CD4-positive, alpha-beta T cell treated with Interleukin-17A for 1 hour (primary cell): ENCODE measurements at places on chromosomes 13 and 19.
A peak's percentile ranks its signal among the peaks of the same experiment; 100 is the strongest.

DNA sequence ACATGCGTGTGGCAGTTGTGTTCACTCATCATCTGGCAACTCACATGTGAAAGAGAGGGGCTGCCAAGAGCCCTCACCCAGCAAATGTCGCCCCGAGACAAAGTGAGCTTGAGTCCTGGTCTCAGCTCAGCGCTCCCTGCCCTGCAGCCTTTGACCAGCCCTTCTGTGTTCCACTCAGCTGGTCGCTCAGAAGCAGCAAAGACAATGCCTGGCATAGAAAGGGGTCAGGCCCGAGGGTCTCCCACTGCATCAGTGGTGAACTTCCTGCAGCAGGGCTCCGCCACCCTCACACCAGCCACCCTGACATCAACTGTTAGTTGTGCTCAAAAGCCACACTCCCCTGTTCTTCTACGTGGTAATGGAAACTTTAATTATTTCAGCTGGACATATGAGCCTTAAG lies 68.0 kb downstream of the SLC7A1 start:
- no peak for DNase-seq

DNA sequence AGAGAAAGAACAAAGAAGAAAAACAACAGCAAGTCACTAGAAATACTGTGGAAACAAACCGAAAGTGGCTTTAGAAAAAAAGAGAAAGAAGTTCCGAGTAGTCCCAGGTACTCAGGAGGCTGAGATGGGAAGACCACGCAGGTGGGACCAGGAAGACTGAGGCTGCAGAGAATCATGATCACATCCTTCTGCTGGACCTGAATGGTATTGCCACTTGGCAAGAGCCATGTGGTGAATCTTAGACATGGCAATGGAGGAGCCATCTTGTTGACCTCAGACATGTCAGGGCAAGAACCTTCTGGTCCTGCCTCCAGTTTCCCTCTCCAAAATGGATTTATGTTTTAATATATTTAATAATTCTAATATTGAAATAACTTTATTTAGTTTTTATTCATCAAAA lies 37.4 kb upstream of the ZNF724 start:
- no peak for DNase-seq

- no peak for DNase-seq
Measured at GRCh38 chr13:52929846-52930245, 81.4 kb upstream of the PCDH8 start.

GRCh38 chr13:111415246-111415645 lies 94.8 kb downstream of the TEX29 start:
- DNase-seq = no peak

GRCh38 chr19:39845584-39845932 lies 621 bp downstream of the FBL start:
- no peak for DNase-seq

DNA sequence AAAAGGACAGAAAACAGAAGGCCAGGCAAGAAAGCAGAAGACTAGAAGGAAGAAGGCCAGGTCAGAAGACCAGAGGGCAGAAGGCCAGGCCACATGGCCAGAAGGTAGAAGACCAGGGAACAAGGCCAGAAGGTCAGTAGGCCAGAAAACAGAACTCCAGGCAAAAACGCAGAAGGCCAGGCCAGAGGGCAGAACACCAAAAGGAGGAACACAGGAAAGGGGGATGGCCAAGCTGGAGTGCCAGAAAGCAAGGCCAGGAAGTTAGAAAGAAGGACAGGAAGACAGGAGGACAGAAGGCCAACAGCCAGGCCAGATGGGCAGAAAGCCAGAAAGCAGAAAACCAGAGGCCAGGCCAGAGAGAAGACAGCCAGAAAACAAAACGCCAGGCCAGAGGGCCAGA lies 185.4 kb downstream of the TUBA3C start:
- DNase-seq = no peak

DNA sequence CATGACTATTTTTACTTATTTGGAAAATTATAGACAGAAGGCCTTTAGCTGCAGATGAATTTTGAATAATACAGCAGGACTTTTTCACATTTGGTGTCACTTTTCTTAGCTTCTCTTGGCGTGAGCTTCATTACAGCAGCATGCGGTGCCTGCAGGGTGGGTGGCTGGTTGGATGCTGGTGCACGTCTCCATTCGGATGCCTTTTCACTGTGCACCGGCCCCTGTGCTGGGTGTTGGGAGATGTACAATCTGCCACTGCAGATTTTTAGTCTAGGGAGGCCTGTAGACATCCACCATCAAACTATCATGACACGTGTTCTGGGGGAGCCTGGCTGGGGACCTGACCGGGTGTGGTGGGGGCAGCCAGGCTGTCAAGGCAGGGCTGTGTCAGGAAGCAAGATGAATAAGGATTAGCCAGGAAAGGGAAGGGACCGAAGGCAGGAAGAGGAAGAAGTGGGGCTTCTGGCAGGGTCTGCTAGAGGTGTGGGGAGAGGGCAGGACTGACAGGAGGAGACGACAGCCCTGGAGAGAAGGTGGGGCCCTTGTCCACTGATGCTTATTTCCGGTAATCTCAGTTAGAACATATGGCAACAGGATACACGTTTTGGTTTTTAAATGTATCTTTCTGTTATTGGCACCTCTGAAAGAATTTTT lies 88.8 kb downstream of the ARHGEF7 start:
- DNase-seq = no peak

DNA sequence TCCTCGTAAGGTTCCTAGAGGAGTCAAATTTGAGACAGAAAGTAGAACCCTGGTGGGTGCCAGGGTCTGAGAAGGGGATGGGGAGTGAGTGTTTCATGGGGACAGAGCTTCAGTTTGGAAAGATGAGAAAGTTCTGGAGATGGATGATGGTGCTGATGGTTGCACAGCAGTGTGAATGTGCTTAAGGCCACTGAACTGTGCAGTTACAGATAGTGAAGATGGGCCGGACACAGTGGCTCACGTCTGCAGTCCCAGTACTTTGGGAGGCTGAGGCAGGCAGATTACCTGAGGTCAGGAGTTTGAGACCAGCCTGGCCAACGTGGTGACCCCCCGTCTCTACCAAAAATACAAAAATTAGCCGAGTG lies 917 bp downstream of the SPC24 start:
- DNase-seq = no peak

DNA sequence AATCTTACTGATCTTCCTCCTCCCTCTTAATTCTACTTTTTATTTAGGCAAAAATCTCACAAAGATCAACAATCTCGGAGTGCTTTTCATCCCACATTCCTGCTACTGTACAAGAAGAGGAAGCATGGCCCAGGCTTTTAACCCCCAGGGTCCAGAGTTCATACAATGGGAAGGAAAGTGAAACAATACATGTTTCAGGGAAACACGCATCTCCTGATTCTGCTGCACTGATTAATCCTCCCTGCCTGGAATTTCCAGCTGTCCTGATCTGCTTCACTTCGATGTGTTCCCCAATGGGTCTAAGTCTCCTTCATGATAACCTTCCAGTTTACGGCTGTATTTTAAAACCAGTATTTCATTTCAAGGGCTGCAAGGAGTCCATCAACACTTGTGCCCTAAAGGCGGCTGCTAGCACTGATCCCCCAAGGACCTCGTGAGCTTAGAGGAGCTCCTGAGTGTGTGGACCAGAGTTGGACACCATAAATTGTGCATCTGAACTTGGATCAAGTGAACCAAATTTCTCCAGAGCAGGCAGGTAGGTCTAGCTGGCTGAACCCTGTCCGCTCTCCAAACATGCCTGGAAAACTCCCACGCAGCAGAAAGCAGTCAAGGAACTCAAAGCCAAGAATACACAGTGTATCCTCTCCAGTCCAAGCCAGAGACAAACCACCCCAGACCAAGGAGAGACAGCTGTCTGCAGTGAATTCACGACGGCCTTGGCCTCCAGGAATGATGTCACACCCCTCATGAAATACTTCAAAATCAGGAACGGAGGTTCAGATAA lies 44.3 kb downstream of the COL4A1 start:
- DNase-seq = no peak

DNA sequence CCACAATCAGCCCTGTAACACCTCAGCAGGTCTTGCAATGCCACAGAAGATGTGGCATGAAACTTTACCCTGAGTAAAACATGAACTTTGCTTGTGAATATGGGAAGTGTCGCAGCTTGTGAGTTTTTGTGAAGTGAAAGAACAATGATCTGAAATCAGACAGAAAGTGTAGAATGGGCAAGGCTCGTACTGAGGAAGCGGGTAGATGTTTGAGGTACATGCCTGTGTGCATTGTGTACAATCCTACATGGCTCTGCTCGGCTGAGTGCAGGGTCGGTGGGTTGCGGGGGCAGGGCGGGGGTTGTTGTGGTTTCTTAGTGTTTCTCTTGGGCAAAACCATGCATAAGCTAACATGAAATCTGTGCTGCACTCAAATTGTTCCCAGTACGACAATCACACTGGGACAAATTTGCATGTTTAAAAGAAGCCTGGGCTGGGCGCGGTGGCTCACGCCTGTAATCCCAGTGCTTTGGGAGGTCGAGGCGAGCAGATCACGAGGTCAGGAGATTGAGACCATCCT lies 1.1 kb downstream of the NLRP13 start:
- no peak for DNase-seq

- DNase-seq = no peak
Measured at GRCh38 chr13:65090186-65090585, 2139.9 kb downstream of the PCDH9 start.

- DNase-seq = peak; percentile 95
Measured at GRCh38 chr13:32538621-32539246, at the start of gene N4BP2L2. Gene N4BP2L2 (minus strand): TSS chr13:32538795. CDS start chr13:32537027, 1,768 bp downstream.

DNA sequence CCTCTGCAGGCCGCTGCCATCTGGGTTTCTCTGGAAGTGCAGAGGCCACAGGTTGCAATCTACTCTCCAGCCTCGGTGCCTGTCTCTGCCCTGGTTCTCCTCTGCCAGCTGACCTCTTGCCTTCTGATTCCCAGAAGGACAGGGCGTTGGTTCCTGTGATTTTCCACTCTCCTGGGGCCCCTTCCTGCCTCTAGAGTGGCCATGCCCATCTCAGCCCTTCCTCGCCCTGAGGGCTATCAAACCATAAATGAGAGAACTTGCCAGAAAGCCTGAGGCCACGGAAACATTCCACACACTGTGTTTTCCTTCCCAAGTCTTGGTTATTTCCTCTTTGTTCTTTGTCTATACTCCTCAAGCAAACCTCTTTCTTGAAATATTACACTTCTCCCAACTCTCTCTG lies 146.2 kb downstream of the SHISA2 start:
- no peak for DNase-seq

DNA sequence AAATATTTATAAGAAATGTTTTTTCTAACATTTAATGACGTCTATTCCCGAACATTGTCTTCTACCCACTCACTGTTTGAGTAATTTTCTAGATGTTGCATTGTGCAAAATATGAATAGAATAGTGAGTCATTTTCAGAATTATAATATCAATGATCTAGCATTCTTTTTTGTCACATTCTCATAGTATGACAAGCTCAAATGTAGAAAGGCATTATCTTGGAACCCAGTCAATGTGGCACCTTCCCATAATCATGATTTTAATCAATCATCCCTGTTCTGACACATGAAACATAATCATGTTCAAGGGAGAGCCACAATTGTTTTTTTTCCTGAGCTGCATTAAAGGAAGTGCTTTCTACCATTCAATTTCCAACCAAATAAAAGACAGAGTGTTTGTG lies 265.8 kb downstream of the OXGR1 start:
- DNase-seq = no peak

GRCh38 chr13:39712626-39713025 lies 57.2 kb downstream of the COG6 start:
- DNase-seq = no peak

DNA sequence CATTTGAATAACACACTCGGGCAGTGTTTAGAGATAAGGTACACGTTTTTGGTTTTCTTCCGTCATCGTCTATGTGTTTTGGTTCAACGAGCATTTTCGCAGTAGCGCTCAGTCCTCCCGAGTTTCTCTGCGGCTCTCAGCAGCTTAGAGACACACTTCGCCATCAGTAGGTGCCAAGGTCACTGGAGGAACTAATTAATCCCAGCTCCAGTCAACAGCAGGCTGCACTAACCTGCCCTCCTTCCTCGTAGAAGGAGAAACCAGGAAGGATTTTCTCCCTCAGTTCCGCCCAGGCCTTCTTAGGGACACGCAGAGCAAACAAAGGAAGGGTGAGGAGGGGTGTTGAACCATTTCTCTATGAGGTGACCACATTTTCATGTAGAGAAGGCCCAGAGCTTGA lies 12.6 kb downstream of the MBNL2 start:
- DNase-seq = no peak

GRCh38 chr13:95300625-95301182 lies 547 bp downstream of the ABCC4 start:
- DNase-seq = peak; percentile 40

- no peak for DNase-seq
Measured at GRCh38 chr19:50890422-50891252, 17.4 kb downstream of the KLK2 start.

DNA sequence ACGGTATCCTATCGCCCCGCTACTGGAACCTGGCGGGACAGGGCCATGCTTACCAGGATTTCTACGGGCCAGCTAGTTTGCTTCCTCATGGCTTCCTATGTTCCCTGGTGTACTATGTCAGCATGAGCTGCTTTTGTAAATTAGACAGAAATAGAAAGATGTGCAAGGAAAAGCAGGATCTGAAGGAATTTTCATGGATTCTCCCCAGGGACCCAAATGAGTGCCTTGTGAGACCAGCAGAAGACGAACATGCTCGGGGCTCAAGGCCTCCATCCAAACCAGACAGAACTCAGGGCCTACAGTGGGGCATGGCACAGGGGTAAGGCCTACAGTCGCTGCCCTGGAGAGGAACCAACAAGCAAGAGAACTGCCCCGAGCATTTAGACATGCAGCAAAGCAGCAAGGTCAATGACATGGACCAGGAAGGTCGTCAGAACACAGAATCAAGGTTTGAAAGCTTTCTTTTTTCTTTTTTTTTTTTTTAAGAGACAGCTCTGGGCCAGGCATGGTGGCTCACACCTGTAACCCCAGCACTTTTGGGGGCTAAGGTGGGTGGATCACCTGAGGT lies 17.3 kb downstream of the EPS15L1 start:
- no peak for DNase-seq

DNA sequence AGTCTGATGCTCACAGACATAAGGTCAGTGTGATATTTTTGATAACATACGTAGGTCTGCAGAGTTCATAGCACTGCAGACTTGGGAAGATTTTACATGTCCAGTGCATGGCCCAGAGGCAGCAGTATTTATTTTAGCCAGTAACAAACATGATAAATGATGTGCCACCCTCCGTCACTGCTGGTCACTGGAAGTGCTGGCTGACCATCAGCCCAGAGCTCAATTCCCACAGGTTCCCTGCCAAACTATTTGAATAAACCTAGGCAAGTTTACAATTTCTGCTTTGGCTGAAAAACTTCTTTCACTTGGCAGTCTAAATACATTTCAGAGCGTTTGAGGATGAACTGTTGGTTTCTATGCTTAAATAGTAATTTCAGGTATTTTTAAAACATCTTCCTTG lies 135.5 kb upstream of the EDNRB start:
- DNase-seq = no peak
